Skin of body (tissue), 3 donors: ENCODE measurements at places on chromosomes 11 and 22. TPM values are rescaled to one million over a fixed set of nuclear protein-coding genes. Genes with fewer than 3 reads are reported as not detected.

Gene TST
- total RNA-seq: 19.3 TPM

Gene NAALADL1
- total RNA-seq: 9.0 TPM

Gene P4HA3
- total RNA-seq: 0.79 TPM

Gene POTEH
- total RNA-seq: not detected

Gene OR5B17
- total RNA-seq: not detected

Gene CALCB
- total RNA-seq: 0.20 TPM

Gene ANKK1
- 1.6 TPM for total RNA-seq

Gene TRIM49
- not detected for total RNA-seq

Gene FOLH1
- 1.5 TPM for total RNA-seq

Gene PPP1R14B
- total RNA-seq: 43.1 TPM

Gene ACAD8
- 22.4 TPM for total RNA-seq

Gene GRIA4
- total RNA-seq: 15.0 TPM

Gene TUB
- total RNA-seq: 20.2 TPM

Gene PKNOX2
- total RNA-seq: 4.0 TPM

Gene ACR
- total RNA-seq: 0.39 TPM

Gene TRIM48
- total RNA-seq: not detected

Gene RTN4R
- total RNA-seq: 1.3 TPM

Gene KRTAP5-7
- total RNA-seq: 0.89 TPM

Gene GPHA2
- total RNA-seq: not detected

Gene B4GALNT4
- total RNA-seq: 10.8 TPM

Gene DNAJB7
- not detected for total RNA-seq

Gene KREMEN1
- total RNA-seq: 30.4 TPM

Gene MPZL3
- total RNA-seq: 26.1 TPM

Gene SLC16A8
- total RNA-seq: 0.69 TPM
